ENCODE measurements at places on chromosomes 3 and 15. TPM values are rescaled to one million over a fixed set of nuclear protein-coding genes. Genes with fewer than 3 reads are reported as not detected.

PXYLP1 gene
- total RNA-seq = 11.9 TPM

SCAANT1 gene
- total RNA-seq = not detected

MUC20 gene
- 1.2 TPM for total RNA-seq

VGLL3 gene
- not detected for total RNA-seq

ZDHHC23 gene
- 2.8 TPM for total RNA-seq

CEMIP gene
- total RNA-seq = not detected

FSTL1 gene
- total RNA-seq = 0.35 TPM

FEZF2 gene
- total RNA-seq = not detected

KPNA1 gene
- total RNA-seq = 53.3 TPM

TTC14 gene
- 74.0 TPM for total RNA-seq

CP gene
- not detected for total RNA-seq

HRG gene
- total RNA-seq = not detected

SH3GL3 gene
- not detected for total RNA-seq

IMPG2 gene
- total RNA-seq = 0.50 TPM

A4GNT gene
- total RNA-seq = not detected

GOLGA6L10 gene
- total RNA-seq = 0.54 TPM

KLHL6 gene
- 40.4 TPM for total RNA-seq

SNTN gene
- not detected for total RNA-seq

SLC12A6 gene
- total RNA-seq = 36.7 TPM

CALML4 gene
- total RNA-seq = 13.5 TPM

PIGZ gene
- total RNA-seq = 2.7 TPM

GABRB3 gene
- total RNA-seq = not detected

FGD5 gene
- 0.17 TPM for total RNA-seq

RGMA gene
- total RNA-seq = 0.25 TPM

RAD54L2 gene
- total RNA-seq = 31.0 TPM

KCNMB2 gene
- total RNA-seq = not detected

CNTN4 gene
- not detected for total RNA-seq

ITPKA gene
- not detected for total RNA-seq

GOLGA8R gene
- 2.7 TPM for total RNA-seq

ZPLD1 gene
- not detected for total RNA-seq

CCDC33 gene
- not detected for total RNA-seq

ILDR1 gene
- not detected for total RNA-seq

SLC6A11 gene
- total RNA-seq = not detected

GP9 gene
- total RNA-seq = not detected

ACTRT3 gene
- total RNA-seq = 0.20 TPM

ISL2 gene
- 0.54 TPM for total RNA-seq

ISLR gene
- total RNA-seq = not detected

MASP1 gene
- not detected for total RNA-seq

KCNAB1 gene
- total RNA-seq = not detected

CCDC54 gene
- total RNA-seq = not detected

ROPN1B gene
- not detected for total RNA-seq

AP3S2 gene
- total RNA-seq = 25.3 TPM

GADL1 gene
- total RNA-seq = not detected

GOLGA8J gene
- total RNA-seq = 0.65 TPM

MYO5C gene
- total RNA-seq = 2.8 TPM

PLSCR2 gene
- total RNA-seq = 0.35 TPM
